Keratinocyte (primary cell): ENCODE measurements at places on chromosomes 7 and 10.

DNA sequence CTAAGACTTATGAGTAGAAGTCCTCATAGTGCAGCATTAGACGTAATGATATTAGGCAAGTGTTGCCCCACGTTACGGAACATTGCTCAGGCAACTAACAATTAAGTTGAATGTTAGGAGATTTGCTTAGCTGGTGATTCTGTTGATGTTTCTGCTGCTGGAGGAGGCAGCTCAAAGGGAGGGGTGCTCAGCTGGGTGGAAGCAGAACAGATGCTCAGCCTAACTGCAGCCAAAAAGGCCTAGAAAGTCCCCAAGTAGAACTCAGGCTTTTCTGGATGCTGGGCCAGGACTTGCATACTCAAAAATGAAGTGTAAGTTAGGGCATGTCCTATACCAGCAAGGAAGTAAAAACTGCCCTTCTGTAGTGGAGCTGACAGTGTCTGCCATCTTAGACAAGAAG, 201.4 kb downstream of the ADRA2A start:
- no peak for DNase-seq

DNA sequence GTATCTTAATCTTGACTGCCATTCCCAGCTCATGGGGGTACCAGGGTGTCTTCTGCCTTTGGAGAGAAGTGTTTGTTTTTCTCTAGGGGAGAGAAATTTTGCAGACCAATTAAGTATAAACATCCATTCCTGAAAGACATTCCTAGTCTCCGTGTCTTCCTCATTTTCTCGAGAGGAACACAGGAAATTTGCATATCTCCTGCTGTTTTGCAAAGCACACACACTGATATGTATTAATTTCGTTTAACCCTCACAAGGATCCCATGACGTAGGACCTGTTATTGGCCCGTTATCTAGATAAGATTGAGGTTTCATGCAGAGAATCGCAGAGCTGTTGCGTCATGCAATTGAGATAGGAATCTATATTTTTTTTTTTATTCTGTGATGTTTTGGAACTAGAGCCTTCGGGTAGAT, 944 bp downstream of the RHBDD2 start:
- DNase-seq = no peak

- no peak for DNase-seq
These were observed 55.0 kb downstream of the PRTFDC1 start for GRCh38 chr10:24897326-24897926.

GRCh38 chr10:71302874-71303568, 16.0 kb upstream of the SLC29A3 start:
- peak; percentile 28 for DNase-seq

DNA sequence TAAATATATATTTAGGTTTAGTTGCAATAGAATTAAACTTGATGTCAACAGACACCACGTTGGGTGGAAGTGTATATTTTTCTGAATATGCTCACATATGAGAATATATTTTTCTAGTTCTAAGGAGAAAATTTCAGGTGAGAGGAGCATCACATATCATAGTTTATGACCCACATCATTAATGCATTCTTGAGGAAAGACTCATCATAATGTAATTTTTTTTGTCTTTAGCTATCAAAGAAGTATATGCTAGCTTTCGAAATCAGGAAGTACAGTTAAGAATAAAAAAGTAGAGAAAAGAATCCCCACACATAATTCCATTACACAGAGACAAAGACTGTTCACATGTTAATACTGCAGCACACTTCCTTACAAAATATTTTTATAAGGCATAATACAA, 30.4 kb downstream of the A1CF start:
- no peak for DNase-seq

DNA sequence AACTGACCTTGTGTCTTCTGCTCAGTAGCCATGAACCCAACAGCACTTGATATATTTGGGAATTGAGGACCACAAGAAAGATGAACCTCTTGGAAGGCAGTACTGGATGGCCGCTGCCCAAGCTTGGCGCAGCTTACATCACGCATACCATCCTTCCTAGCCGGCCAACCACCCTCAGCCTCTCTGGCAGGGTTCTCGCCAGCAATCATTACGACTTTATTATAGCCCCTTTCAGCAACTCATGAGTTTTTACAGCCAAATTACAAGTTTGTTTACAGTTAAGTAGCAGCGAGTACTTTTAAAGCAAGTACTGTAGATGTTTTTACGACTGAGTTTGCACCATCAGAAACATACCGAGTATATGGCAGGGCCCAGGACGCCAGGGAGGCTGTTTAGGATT, 769.1 kb downstream of the SUGCT start:
- no peak for DNase-seq

DNA sequence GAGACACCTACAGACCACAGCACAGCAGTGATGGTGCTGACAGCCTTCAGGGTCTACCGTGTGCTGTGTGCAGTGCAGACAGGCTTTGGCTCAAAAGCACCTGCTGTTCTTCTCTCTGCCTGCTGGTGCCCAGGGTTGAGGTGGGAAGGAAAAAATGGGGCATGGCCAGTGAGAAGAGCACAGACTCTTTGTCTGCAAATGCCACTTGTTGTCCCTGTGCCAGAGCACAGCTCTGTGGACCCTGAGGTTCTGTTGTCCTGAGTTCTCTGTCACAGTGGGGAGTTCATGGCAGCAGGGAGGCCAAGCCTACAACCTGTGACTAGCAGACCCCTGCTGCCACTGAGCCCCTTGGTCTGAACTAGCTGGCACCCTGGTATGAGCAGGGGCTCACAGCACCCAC, 376.7 kb downstream of the GLRX3 start:
- no peak for DNase-seq

DNA sequence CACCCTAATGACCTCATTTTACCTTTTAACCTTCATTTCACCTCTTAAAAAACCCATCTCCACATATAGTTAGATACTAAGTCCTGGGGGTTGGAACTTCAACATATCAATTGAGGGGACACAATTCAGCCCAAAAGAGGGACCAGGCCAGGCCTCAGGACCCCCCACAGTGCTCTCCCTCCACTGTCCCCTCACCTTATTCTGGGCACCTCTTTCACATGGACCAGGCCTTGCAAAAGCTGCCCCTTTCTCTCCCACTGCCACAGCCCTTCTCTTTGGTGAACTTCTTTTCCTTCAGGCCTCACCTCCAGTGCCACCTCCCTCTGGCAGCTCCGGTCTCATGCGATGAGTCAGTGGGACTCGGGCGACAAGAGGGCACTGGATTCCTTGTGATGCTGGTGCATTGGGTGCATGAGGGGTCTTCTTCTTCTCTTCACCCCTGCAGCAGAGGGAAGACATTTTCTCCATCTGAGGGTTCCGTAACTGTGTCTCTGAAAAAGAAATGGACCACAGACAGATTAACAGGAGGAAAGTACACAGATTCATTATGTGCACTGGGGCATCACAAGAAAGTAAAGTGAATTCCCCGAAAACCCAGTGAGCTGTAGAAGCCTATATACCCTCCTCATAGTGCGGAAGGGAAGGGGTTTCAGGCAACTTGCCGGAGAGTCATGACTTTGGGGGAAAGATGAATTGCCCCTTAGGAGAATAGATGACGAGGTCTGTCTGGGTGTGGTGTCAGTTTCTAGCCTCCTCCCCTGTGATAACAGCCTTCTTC, 288.7 kb upstream of the IGFBP3 start:
- DNase-seq = no peak

- DNase-seq = no peak
These were observed 30.1 kb downstream of the CRHR2 start for GRCh38 chr7:30652132-30652531.

DNA sequence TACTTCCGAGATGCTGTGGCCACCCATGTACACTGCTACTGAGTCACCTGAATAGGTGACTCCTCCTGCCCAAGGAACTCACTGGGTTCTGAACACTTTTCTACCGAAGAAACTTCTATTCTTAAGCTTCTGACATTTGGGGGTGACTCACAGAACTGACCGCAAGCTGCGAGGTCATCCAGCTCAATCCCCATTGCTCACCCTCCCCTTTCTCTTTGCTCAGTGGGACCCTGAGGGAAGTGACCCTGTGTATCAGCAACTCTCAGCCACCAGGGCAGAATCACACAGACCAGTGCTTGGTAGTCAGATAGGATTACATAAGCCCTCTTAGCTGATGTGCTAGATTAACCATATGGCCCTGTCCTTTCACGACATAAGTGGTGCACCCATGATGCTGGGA, 46.3 kb downstream of the INSYN2A start:
- no peak for DNase-seq

DNA sequence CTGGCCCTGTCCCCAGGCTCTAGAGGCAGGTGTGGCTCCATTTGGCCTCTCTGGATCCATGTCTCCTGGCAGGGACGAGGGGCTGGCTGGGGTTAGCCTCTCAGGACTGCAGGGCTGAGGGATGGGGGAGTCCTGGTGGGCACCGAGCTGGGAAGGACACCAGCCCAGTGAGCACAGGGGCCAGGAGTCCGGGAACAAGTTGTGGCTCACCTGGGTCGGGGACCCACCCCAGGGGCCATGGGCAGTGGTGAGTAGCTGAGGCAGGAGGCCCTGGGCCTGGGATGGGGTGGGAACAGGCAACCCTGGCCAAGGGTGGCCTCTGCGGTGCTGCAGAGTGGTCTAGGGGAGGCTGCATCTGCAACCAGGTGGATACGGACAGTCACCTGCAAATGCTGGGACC, 24.1 kb downstream of the ANTXRL start:
- DNase-seq = no peak

DNA sequence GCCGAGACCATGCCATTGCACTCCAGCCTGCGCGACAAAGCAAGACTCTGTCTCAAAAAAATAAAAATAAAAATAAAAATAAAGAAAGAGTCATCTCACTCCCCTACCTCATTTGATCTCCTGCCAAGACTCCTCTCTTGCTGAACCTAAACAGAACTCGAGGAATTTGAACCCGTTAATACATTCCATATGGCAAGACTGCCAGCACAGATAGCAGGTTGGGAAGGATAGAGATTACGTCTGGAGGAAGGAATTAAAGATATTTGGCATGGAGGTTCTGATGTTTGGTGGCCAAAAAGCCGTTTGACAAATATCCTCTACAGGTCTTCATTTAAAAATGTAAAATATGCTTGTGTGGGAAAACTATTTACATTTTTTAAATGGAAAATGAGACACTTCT, 549.6 kb downstream of the HTR7 start:
- DNase-seq = no peak

DNA sequence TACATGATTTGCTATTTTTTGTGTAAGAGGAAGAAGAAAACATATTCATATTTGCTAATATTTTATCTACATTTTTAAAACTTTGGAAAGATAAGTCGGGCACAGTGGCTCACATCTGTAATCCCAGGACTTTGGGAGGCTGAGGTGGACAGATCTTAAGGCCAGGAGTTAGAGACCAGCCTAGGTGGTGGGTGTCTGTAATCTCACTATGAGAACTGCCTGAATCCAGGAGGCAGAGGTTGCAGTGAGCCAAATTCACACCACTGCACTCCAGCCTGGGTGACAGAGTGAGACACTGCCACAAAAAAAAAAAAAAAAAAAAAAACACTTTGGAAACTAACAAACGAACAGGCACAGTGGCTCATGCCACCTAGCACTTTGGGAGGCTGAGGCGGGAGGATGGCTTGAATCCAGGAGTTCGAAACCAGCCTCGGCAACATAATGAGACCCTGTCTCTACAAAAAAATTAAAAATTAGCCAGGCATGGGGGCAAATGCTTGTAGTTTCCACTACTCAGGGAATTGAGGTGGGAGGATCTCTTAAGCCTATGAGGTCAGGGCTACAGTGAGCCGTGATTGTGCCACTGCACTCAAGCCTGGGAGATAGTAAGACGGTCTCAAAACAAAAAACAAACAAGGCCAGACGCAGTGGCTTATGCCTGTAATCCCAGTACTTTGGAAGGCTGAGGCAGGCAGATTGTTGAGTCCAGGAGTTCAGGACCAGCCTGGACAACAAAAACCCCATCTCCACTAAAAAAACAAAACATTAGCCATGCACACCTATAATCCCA, 25.6 kb downstream of the HERC4 start:
- no peak for DNase-seq

DNA sequence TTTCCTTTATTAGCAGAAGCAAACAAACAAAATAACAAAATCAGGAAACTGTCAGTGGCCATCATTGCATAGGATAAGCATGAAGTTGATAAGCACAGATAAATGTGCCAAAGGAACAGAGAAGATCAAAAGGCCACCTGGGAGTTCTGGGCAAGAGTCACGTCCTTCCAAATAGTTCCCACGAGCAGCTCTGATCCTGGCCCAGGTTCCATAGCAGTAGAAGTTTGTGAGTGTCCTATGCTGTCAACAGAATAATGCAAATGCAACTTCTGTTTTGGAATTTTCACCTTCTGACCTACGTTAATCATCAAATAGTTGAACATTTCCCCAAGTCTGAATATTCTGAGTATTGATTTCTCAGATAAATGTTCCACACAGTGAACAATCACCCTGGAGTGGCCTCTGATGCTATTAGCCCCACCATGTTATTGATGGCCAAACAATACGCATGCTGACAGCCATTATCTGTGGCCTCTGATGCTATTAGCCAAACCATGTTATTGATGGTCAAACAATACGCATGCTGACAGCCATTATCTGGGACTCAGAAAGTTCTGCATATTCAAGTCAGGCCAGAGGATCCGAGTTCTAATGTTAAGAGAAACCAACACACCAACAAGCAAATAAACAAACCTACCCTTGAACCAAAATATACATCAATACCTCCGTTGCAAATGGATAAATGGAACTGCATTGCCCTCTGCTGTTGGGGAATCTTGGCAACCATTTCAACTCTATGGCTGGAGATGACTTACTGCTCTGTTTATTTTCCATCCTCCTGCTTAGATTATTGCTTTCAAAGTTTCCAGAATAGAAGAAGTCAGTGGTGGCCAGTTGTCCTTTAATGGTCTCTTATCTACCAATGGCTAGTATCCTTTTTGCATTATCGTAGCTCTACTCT, 63.3 kb downstream of the MRC1 start:
- no peak for DNase-seq

- no peak for DNase-seq
These were observed 50.6 kb downstream of the ZNF438 start for GRCh38 chr10:30980951-30981616.

GRCh38 chr7:37831244-37831643, 17.2 kb upstream of the NME8 start:
- DNase-seq = no peak

DNA sequence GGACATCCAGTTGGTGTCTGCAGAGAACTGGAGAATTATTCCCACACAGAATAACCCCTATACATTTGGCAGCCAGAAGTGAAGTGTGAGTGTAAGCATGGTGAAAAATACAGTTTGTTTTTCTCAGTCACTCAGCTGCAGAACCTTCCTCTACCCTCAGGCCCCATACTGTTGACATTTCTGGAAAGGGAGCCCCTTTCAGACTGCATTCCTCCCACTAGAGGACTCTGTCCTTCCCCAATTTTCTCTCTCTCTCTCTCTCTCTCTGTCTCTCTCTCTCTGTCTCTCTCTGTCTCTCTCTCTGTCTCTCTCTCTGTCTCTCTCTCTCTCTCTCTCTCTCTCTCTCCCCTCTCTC, 86.8 kb upstream of the STEAP1B start:
- DNase-seq = no peak

DNA sequence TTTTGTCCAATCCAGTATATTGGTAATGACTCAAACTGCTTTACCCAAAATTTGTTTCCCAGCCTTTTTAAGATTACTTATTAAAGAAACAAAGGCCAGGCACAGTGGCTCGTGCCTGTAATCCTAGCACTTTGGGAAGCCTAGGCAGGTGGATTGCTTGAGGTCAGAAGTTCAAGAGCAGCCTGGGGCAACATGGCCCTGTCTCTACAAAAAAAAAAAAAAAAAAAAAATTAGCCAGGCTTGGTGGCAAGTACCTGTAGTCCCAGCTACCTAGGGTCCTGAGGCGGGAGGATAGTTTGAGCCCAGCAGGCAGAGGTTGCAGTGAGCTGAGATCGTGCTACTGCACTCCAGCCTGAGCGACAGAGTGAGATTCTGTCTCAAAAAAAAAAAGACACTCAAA, 7.0 kb upstream of the ARHGAP12 start:
- no peak for DNase-seq
